ENCODE measurements at places on chromosomes 2 and 18. TPM values are rescaled to one million over a fixed set of nuclear protein-coding genes. Genes with fewer than 3 reads are reported as not detected.

DNA sequence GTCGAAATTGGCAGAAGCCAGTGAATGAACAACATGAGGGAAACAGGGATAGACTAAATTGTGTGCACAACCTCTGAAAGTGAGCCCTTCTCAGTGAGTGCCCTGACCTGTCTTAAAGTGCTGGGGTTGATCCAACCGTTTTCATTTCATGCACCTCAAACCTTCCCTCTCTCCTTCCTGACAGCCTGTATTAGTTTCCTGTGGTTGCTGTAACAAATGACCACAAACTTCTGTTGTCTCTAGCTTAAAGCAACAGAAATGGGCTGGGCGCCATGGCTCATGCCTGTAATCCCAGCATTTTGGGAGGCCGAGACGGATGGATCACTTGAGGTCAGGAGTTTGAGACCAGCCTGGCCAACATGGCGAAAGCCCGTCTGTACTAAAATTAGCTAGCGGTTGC is 48.8 kb upstream of the PPP1CB start:
- DNase-seq, result no peak

The SPP2 gene
- not detected for total RNA-seq

- DNase-seq, result no peak
Measured at GRCh38 chr2:61855318-61855613, 1.4 kb upstream of the FAM161A start.

GRCh38 chr2:164642946-164643555 is 21.8 kb upstream of the GRB14 start:
- DNase-seq, result no peak

The GNLY gene
- not detected for total RNA-seq

GRCh38 chr2:78682781-78683180 is 342.7 kb upstream of the REG3G start:
- no peak for DNase-seq

GRCh38 chr2:228927028-228928010 is 343.8 kb downstream of the PID1 start:
- DNase-seq, result no peak

- no peak for DNase-seq
Measured at GRCh38 chr18:35616664-35617423, 35.3 kb downstream of the GALNT1 start.

- no peak for DNase-seq
Measured at GRCh38 chr2:62270728-62271127, 74.8 kb downstream of the B3GNT2 start.

- no peak for DNase-seq
Measured at GRCh38 chr2:12293874-12294273, 422.9 kb upstream of the TRIB2 start.

GRCh38 chr2:232876161-232876977 is 6.3 kb downstream of the SNORC start:
- DNase-seq, result no peak

The ID2 gene
- 194 TPM for total RNA-seq

DNA sequence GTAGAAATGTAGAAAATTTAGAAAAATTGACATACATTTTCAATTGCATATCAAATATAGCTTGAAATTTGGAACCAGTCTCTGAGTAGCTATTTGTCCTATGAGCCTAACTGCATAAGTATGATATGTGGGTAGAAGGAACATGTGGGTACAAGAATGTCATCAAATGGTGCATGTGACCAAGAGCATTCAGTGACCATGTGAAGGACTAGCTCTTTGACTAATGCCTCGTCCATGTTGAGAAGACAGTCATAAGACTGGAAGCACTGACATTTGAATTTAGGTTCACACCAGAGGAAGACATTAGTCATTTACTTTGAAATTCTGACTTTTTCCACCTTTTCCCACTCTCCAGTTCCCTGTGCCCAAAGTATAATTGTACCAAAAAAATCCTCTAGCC is 12.6 kb downstream of the MRPL44 start:
- no peak for DNase-seq

- no peak for DNase-seq
Measured at GRCh38 chr2:126663184-126663963, 7.4 kb downstream of the GYPC start.

DNA sequence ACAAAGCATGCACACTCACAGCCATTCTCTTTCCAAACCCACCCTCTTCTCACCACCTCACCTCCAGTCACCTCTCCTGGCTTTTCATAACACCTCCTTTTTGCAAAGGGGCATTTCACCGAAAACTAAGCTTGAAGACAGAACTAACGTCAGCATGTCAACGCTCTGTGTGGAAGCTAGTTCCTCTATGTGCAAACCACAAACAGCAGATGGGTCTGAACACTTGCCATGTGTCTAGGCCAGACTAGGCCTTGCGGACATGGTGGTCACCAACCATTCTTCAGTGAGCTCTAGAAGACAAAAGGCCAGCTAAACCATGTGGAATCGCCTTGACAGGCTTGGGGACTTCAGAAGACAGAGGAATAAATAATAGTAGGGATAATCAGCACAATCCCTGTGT is 148.5 kb downstream of the TXNL1 start:
- no peak for DNase-seq

The SLC9A4 gene
- 3.1 TPM for total RNA-seq

GRCh38 chr2:42783511-42783910 is 8.9 kb downstream of the HAAO start:
- DNase-seq, result no peak

DNA sequence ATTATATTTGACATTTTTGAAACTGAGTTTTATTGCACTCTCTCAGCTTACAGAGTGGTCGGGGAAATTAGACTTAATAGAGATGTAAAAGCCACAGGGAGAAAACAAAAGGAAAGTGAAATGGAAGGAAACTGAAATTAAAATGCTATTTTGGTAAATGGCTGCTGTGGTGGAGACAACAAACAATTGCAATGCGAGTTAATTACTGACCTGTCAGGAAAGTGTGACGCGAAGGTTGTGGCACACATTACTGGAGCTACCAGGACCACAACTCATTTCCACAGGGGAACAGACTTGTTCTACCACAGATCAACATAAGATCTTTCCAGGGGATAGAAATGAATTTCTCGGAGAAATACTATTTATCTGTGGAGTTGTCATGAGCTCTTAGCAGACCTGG is 19.5 kb downstream of the ARHGAP15 start:
- DNase-seq, result no peak

GRCh38 chr2:161979490-161979889 is 94.5 kb downstream of the DPP4 start:
- no peak for DNase-seq

The DYSF gene
- 4.2 TPM for total RNA-seq

The HK2 gene
- total RNA-seq, result 27.6 TPM

GRCh38 chr2:173264603-173265366 is 89.9 kb upstream of the CDCA7 start:
- no peak for DNase-seq

GRCh38 chr2:136110526-136110925 is 7.4 kb downstream of the CXCR4 start:
- DNase-seq, result no peak

DNA sequence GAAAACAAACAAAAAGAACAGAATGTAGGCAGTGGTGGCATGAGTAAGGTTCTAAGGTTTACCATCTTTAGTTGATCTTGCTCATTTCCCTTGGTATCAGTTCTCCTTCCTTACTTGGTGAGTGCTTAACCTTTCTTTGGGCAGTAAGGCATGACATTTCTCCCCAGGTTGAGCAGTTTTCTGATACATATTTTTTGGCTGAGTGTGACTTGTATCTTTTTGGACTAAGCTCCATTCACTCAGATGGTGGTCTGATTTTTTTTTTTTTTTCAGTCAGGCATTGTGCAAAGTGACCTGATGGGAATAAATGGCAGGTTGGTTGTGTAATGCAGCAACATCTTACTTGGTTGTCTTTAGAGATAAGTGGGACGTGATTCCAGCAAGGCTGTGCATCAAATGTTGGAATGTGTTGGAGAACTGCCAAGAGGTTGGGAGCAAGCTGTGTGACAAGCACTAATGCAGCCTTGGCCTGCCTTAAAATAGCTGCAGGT is 15.1 kb downstream of the SPTBN1 start:
- DNase-seq, result no peak

The RMDN2 gene
- total RNA-seq, result 5.4 TPM

- DNase-seq, result no peak
Measured at GRCh38 chr18:69495841-69496533, 95.3 kb downstream of the DOK6 start.

The CLASP1 gene
- 42.7 TPM for total RNA-seq

The KLHL30 gene
- total RNA-seq, result 0.07 TPM

The SPRED2 gene
- total RNA-seq, result 43.0 TPM

The PRSS56 gene
- not detected for total RNA-seq

DNA sequence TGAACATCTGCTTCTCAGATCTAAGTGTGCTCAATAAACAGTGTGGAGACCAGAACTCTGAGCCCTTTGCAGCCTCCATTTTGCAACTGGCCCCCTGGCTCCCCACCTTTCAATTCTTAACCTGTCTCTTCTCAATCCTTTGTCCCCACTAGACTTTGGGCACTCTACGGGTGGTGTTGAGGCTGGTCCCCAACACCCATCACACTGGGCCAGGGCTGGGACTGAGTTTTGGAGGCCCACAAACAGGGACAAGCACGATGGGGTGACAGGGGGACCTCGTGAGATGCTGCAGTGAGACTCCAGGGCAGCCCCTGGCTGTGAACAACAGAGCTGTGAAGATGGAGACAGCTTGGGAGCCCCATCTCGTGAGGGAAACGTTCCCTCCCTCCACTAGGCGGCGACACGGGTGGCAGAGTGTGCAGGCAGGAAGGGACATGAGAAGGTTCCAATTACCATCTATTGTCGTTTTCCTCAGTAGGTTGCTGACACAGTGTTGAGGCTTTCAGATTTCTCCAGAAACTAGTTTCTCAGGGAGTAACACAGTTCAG is 1.2 kb downstream of the ANKMY1 start:
- DNase-seq, result peak; percentile 69

The EML6 gene
- 8.1 TPM for total RNA-seq

The ZNF2 gene
- 4.2 TPM for total RNA-seq

GRCh38 chr18:27696148-27696547 is 480.8 kb downstream of the CDH2 start:
- no peak for DNase-seq

DNA sequence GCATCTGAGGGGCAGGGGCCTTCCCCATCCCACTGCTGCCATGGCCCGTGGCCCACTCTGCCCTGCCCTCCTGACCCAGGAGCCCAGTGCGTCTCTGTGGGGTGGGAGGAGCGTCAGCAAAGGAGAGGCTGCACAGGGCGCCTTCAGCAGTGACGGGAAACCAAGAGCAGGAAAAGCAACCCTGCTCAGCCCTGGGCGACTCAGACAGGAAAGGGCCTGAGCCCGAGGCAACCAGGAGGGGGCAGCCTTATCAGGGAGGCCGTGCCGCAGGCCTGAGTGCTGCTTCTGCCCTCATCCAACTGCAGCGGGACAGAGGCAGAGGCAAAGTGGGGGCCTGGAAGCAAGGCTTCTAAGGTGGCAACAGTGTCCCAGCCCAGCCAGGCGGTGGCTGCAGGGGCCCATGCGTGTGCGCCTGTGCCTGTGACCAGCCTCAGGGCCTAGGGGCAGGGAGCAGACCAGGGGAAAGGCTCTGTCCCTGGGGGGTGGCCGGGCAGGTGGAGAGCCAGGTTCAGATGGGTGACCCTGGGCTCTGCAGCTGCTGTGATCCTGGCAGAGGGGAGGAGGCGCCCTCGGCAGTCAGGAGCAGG is 23.3 kb upstream of the ALPI start:
- DNase-seq, result no peak

GRCh38 chr2:238688193-238689153 is 159.4 kb upstream of the TWIST2 start:
- DNase-seq, result no peak

GRCh38 chr18:23871410-23871809 is 143.1 kb upstream of the TTC39C start:
- peak; percentile 50 for DNase-seq

DNA sequence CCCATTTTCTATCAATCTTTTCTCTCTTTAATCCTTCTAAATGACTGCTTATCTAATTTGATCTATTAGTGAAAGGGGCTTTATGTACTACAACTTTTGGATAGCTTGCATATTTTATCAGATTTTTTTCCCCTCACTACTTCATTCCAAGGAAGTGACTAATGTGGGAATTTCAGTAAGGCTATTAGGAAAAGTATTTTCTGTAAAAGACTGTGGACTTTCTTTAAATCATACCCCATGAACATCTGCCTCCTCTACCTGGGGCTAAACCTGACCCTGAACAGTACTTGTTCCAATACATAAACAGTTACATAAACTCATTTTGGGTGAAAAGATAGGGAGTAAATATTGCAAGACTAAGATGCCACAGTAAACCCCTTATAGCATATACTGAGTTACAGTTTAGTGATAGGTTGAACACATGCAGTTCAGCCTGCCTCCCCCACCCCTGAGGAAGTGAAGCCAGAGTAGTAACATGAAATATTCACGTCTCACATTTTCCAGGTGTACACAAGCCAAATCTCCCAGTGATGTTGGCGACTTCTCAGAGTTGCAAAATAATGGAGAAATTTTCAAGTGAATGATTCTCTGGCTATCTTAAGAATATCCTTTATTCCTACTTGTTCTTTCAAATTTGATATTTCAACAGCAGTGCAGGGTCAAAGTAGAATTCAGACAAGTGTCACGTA is 590.9 kb upstream of the ZEB2 start:
- DNase-seq, result no peak

The SERPINB5 gene
- 7.5 TPM for total RNA-seq

- no peak for DNase-seq
Measured at GRCh38 chr2:10297959-10298531, 4.7 kb upstream of the HPCAL1 start.

- no peak for DNase-seq
Measured at GRCh38 chr2:27316655-27317412, 6.1 kb downstream of the MPV17 start.

The ABHD1 gene
- total RNA-seq, result 0.12 TPM

The UGT1A3 gene
- 0.19 TPM for total RNA-seq

The STPG4 gene
- not detected for total RNA-seq

- DNase-seq, result peak; percentile 20
Measured at GRCh38 chr18:13245481-13246000, 27.0 kb downstream of the LDLRAD4 start.

DNA sequence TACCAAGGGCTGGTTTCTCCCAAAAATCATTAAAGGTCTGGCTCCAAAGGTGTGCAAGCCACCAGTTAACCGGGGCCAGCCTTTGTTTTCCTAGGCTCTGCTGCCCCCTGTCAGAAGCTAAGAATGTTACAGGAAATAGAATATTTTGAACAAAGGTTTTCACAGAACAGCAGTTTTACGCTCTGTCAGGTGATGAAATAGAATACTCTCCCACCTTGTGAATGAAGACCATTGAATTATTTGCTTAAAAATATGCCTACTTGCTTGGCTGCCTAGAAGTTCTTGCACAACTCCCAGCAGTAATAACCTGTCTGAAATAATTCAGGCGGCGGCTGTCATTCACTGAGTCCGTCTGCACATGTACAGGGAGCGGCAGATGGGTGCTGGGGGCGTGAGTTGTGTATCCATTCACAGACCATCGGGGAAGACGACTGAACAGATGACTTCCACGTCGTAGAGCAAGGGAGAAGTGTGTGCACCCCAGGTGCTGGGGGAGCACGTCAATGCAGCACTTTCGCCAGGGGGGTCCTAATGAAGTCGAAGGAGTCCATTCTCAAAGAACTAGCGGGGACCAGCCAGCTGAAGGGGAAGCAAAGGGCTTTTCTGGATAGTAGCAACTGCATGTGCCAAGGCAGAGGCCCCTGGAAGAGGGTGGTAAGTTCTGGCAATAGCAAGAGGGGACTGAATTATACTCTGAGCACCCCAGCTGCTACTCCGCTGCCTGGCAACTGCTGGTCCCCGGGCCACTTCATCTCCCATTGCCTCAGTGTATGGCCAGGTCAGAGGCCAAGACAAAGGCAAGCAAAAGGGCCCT is 56.1 kb downstream of the SF3B1 start:
- no peak for DNase-seq

The ALS2 gene
- 32.7 TPM for total RNA-seq
